ENCODE measurements at places on chromosomes 1 and 21.

GRCh38 chr1:16164213-16165072 lies 8.6 kb upstream of the EPHA2 start:
- no peak for DNase-seq

GRCh38 chr1:38222891-38223290 lies 176.3 kb upstream of the POU3F1 start:
- no peak for DNase-seq

GRCh38 chr1:110617589-110617988 lies 11.4 kb upstream of the KCNA2 start:
- no peak for DNase-seq

DNA sequence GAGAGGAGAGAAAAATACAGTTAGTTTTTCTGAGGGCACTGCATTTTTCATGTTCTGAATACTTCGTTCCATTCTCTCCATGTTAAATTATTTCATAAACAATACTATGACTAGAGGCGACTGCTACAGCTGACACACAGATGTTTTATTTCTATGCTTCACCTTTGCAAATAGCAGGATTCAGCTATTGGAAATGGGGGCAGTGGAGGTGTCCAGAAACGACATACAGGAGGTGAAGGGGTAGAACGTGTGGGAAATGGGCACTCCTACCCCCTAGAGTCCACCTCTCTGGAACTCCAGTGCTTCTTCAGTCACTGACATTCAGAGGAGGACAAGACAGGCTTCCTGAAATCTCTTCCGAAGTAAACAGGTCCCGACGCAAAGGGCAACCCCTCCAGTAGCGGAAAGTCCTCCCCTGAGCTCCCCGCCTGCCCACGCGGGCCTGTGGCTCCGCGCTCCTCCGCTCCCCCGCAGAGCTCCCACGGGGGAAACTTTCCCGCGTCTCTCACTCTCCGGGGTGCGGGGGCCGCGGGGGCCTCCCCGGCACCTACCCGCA lies 480 bp downstream of the DPYD start:
- no peak for DNase-seq

DNA sequence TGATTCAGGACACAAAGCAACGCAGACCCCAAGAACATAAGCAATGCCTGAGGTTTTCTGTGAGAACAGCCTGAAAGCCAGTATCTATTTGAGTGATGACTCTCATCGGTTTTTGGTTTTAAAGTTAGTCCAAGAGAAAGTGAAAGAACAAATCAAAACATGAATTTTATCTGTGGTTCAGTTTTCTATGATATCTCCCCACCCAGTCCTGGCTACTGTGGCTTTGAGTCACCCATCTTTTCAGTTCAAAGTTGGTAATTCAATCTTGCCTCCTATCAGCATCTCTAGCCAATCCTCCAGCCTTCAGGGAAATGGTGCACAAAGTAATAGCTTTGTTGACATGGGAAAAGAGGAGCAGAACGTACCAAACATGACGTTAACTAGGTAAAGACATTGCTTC lies 40.5 kb upstream of the KRTAP19-8 start:
- DNase-seq = no peak

DNA sequence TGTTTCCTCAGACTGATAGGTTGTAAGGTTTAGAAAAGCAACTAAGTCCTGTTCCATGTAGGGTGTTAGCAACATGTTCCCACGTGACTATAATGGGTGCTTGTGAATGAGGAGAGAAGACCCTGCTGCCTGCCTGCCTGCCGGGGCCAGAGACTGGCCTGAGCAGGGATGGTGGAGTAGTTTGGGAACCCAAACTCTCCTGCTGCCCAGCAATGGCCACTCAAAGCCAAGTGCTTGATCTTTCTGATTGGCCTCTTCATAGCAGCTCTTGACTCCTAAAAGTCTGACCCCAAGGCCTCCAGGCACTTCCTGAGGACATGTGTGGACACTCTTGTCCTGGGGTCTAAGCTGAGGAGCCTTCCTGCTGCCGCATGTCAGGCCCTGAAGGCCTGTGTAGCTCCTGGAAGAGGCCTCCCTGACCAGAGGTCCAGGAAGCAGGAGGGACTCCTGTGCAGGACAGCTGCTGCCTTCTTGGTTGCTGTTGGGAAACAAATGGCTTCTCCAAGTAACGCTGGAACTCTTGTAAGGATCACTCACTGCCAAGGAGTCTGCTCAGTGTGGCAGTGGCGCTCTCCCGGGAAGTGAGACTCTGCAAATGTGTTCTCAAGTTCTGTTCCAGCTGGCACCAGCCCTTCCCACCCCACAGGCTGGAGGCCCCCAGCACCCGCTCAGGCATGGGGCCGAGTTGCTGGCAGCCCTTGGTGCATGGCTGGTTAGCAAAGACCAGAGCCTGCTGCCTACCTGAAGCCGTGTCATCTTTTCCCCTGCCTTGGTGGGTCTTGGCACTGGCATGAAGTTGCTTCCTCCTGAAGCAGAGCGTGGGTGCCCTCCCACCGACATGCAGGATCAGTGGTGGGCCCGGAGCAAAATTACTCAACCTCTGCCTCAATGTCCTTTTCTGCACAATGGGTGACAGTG lies 35.5 kb downstream of the MAN1C1 start:
- DNase-seq = no peak

DNA sequence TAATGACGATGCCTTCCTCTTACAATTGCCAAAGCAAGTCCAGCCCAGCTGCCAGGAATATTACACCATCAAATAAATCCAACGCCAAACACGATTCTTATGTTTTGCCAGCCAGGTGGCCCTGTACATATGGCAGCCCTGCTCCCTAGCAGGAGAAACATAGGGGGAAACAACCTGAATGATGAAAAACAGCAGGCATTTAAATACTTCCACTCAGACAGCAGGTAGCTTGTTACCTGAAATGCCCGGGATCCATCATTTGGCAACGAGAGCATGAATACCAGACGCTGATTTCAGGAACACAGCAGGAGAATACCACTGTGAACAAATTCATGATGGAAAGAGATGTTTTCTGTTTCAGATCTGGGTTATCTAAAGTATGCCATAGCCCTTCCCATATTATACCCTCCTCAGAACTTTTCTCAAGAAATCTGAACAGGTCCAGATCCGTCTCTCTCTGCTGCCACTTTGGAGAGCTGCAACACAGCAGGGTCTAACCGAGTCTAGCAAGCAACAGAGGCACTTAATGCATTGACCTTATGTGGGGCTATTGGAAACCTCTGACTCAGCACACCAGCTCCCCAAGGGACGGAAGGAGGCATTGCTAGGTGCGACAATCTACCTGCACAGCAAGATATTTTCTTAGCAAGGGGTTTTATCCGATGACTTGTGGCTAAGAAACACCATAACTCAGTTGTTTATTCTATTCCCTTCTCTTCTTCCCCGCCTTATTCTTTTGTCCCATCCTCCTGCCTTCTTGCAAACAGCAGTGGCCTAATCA lies 166.3 kb downstream of the BARHL2 start:
- DNase-seq = no peak

DNA sequence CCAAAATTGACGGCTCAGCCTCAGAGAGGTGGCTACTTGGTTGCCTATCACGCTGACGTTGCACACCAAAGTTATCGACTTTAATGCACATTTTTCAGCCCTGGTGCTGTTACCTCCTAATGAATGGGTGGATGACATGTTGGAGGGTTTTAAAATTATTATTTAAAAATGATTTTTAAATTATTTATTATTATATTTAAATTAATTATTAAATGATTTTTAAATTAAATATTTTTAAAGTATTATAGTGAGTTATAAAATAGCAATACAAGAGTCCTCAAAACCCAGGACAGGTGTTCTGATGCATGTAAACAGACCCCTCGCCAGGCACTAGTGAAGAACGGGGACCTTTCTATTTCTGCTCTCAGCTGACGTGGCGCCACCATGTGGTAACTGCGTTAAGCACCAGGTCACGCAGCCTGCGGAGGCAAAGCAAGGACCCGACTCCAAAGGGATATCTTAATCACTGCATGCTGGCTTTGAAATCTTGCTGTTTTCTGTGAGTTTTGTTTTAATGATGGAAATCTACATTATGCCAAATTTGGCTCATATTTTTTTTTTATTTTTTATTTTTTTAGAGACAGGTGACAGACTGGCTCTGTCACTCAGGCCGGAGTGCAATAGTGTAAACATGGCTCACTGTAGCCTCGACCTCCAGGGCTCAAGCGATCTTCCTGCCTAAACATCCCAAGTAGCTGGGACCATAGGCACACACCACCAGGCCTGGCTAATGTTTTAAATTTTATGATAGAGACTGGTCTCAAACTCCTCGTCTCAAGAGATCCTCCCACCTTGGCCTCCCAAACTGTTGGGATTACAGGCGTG lies 22.6 kb downstream of the CASP9 start:
- DNase-seq = peak; percentile 54

DNA sequence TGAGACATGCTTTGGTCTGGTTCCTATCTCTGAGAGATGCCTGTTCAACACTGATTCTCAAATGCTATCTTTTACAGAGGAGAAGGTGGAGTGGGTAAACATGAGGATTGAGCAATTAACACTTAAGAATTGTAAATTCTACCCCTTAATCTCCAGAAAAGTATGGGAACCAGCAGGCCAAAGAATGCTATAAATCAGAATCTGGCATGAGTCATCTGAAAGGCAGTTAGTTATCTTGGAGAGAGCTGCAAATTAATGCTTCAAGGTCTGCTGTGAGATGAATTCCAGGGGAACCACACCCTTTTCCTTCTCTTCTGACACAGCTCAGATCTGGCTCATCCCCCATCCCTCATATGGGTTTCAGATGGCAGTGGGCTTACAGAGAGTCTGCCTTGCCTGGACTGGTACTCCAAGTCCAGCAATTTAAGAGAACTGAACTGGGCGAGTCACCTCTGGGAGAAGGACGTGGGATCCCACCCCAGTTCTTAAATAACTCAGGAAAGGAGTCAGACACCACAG lies 5.2 kb downstream of the S100A10 start:
- no peak for DNase-seq

- no peak for DNase-seq
These were observed 151.6 kb downstream of the KCNJ6 start for GRCh38 chr21:37764691-37765090.

- peak; percentile 9 for DNase-seq
These were observed 36.5 kb downstream of the RLF start for GRCh38 chr1:40197656-40198055.

DNA sequence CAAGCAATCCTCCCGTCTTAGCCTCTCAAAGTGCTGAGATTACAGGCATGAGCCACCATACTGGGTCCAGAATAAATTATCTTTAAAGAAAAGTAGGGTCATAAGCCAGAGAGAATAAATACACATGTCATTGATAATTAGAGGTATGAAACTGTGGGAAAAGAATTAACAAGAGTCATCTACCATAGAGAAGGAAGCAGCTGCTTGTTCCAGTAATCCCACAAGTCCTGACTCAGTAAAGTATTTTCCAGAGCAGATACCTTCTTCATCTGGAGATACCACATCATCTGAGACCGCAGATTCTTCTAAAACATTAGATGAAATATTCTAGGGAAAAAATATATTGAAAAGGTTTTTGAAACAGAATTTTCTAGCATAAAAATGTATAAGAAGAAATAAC lies 55.7 kb downstream of the USP1 start:
- DNase-seq = no peak

GRCh38 chr1:183004141-183004540 lies 19.1 kb upstream of the LAMC1 start:
- no peak for DNase-seq

- DNase-seq = peak; percentile 55
These were observed 1.4 kb downstream of the APP start for GRCh38 chr21:26169061-26169610.

- DNase-seq = no peak
These were observed 197.6 kb downstream of the CAMTA1 start for GRCh38 chr1:6982860-6983259.

GRCh38 chr1:67724928-67725560 lies 40.0 kb downstream of the GADD45A start:
- no peak for DNase-seq

- no peak for DNase-seq
These were observed 77.7 kb downstream of the TOMM20 start for GRCh38 chr1:235050911-235051360.

GRCh38 chr1:55420026-55420425 lies 204.9 kb upstream of the USP24 start:
- DNase-seq = no peak

DNA sequence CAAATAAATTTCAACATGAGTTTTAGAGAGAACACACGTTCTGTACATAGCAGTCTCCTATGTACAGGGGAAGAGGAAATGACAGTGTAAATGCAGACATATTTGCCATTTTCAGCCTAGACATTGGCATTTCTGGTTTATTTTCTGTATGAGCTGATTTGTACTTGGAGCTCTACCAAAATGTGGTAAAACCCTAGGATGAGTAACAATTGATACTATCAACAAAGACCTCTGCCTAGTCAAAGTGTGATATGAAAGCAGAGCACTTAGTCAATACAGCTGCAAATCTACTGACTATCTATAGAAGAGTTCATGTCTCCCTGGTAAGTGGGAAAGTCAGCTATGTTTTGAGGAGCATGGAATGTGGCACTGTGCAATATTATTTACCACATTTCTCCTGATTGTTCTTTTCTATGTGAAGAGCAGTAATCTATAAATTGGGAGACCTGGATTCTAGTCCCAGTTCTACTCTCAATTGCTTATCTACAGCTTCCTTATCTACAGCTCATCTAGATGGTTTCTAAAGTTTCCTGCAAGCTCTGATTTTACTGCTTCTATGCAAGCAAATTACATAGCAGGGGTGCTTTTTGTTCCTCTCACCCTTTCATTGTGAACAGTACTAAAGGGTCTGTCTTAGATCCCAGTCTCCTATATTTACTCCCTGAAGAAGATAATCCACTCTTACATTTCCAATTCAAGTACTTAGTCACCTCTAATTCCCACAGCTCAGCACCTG lies 334.2 kb downstream of the NTNG1 start:
- no peak for DNase-seq

- no peak for DNase-seq
These were observed 15.6 kb downstream of the SERINC2 start for GRCh38 chr1:31428436-31429221.

GRCh38 chr1:12565094-12565965 lies 52.7 kb downstream of the DHRS3 start:
- no peak for DNase-seq

GRCh38 chr1:21518774-21519455 lies 9.7 kb downstream of the ALPL start:
- DNase-seq = no peak

- no peak for DNase-seq
These were observed 181.0 kb downstream of the SPATA17 start for GRCh38 chr1:217812175-217812574.

DNA sequence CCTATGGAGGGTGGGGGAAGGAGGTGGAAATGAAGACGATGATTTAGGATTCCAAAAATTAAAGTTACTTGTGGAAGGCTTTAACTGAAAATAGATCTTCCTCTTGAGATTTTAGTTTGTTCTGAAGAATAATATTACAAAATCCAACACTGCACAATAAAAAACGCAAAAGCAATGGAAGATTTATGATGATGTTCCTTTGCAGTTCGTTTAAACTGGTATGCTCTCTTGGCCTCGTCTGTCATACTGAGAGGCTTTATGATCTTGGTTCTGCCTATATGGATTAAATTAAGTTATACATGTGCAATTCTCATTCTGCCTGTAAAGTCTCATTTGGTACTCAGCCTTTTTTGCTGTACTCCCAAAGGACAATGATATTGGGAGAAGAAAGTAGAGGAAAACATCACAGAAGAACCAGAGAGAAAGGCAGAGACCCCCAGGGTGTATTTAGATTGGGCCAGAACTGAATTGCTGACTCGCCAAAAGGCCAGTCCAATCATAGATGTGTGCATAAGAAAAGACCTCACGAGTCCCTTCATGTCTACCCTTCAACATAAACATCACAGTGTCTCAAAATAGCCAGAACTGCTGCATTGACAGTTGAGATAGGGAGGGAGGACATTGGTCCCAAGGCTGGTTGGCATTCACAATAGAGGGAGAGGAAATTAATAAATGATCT lies 188.6 kb downstream of the GREM2 start:
- DNase-seq = no peak
